Astrocyte (in vitro differentiated cells and primary cell): ENCODE measurements at places on chromosomes 16 and 17.

DNA sequence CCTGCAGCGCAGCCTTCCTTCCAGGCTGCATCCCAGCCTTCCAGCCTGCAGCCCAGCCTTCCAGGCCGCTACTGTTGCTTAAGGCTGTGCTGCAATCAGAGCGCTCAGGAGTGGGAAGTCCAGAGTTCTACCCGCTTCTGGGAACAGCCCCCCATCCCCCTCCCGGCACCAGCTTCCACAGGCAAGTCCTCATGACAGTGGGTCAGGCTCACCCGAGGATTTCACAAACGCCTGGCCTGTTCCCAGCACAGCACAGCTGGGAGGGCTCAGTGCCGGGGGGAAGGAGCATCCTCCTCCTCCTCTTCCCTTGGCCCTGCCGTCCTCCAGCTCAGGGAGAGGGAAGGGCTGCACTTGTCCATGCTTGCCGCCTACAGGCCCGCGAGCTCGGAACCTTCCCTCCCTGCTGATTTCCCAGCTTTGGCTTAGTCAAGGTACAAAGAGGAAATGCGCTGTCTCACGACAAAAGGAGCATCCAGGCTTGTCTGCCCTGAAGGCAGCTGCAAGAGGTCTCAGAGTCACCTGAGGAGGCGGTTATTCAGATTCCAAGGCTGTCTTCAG is 8.3 kb downstream of the SOCS3 start:
- DNase-seq: peak; percentile 91

- no peak for DNase-seq
Measured at GRCh38 chr16:75337430-75337829, 86.0 kb upstream of the BCAR1 start.

- no peak for DNase-seq
Measured at GRCh38 chr16:7653746-7654461, 321.3 kb downstream of the RBFOX1 start.

DNA sequence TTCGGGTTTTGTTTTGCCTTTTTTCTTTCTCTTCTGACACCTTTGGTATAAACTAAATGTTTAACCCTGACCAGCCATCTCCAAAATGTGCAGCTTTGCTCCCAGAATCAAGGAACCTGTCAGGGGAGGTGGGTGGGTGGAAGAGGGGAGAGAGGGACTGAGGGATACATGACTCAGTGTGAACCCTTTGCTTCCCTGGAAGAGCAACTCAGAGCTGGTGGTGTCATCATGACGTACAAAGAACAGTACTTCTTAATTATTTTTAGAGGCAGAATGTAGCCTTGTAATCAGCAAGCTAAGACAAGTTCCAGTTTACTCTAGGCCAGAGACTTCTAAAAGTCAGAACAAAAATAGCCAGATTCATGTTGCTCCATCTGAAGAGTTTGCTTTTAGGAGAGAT is 119.6 kb upstream of the HAS3 start:
- peak; percentile 83 for DNase-seq

DNA sequence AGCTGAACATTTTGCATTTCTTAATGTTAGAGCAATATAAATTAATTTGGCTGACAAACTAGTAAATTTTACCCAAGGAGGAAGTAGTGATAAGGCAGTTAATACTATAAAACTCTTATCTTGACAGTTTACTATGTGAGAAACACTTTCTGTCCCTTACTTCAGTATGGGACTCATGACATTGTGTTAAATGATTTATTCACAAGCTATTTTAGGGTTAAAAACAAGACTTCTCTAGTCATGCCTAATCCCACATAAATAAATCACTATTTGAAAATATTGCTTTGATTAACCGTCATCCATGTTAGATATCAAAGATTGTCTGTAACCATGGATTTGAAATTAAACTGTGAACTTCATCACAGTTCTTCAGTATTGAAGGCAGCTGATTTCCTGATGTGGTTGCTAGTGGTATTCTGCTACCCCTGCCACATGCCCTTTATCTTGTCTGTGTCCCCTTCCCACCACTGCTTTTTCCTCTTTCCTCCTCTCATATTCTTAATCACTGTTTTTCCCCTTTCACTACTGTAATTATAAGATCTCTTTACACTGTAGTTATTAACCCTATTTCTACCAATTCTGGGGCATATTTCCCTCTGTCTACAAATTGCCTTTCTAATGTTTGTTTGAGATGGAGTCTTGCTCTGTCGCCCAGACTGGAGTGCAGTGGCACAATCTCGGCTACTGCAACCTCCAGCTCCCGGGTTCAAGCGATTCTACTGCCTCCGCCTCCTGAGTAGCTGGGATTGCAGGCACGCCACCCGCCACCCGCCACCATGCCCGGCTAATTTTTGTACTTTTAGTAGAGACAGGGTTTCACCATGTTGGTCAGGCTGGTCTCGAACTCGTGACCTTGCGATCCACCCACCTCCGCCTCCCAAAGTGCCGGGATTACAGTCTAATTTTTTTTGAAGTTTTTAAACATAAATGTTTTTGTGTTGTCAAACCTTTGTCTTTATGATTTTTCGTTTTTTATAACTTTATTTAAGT is 95.6 kb downstream of the STXBP4 start:
- DNase-seq: no peak

- no peak for DNase-seq
Measured at GRCh38 chr17:8793649-8794048, 5.5 kb downstream of the MFSD6L start.

DNA sequence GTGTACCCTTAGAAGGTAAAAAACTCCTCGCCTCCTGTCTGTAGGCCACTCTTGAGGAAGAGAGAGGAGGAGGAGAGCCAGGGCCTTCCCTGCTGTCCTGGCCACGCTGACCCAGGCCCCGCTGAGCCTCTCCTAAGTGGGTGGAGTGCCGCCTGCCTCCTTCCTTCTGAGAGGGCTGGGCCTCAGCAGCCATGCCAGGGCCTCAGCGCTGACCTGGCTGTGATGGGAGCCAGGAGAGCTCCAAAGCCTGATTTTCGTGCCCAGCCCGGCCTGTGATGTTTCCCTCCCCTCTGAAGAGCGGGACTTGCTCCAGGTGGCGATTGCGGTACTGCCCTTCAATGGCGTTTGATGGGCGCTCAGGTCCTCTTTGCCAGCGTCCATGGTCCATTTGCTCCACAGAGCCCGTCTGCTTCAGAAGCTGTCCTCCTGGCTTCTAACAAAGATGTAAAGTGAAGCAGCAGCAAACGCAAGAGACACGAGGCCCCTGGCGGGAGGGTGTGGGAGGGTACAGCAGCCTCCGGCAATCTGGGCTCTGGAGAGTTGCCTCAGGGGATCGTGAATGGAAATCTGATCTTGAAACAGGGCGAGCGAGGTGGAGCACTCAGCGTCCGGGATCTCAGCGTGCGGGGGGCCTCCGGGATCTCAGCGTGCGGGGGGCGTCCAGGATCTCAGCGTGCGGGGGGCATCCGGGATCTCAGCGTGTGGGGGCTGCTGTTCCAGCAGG is 93.5 kb downstream of the NPIPB11 start:
- no peak for DNase-seq

- no peak for DNase-seq
Measured at GRCh38 chr16:66754819-66755218, 3.4 kb upstream of the DYNC1LI2 start.

GRCh38 chr17:44257815-44258760 is 9.8 kb downstream of the SLC4A1 start:
- no peak for DNase-seq

DNA sequence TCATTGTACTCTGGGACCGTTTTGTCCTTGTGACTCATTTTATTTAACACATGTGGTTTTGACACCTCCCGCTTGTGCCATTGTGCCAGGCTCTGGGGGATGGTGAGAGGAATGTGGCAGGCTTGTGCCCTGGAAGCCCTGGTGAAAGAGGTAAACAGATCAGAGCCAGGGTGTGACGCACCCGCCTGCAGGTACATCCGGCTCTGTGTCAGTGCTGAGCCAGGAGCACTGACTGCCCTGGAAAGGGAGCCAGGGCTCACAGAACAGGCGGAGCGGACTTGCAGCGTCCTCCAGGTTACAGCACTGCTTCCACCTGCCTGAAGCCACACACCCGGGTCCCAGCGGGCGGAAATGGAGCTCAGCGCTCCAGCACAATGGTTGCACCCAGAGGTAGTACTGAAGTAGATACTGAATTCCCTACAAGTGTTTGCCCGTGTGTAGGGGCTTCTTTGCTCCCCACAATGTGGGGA is 30.6 kb downstream of the CDRT15 start:
- no peak for DNase-seq

DNA sequence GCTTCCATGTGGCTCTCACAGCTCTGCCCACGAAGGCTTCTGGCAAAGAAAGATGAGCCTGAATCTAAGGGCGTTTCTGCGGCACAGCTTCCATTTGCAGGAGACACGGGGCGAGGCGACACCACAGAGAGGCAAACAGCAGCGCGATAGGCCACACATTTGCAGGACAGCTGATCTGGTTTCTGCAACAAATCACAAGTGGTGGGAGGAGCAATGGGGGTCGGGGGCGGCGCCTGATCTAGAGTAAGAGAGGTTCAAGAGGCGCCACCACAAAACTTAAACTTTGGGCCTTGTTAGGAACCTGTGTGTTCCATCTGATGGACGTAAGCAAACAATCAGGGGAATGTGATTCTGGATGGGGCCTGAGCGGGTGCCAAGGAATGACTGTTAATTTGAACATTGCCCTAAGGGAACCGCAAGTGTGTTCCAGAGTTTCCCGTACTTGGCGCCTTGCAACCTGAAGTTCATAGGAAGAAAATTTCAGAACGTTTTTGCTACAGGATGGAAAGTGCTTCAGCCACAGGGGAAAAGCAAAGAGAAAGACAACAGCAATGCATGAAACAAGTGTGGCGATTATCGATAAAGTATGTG is 18.9 kb upstream of the ENPP7 start:
- DNase-seq: no peak

- DNase-seq: no peak
Measured at GRCh38 chr16:8694795-8695728, 20.6 kb downstream of the ABAT start.

GRCh38 chr16:20675488-20676267 is 21.8 kb downstream of the ACSM1 start:
- DNase-seq: no peak

- DNase-seq: no peak
Measured at GRCh38 chr16:73066927-73067670, 19.2 kb upstream of the ZFHX3 start.

GRCh38 chr16:19291475-19291874 is 5.9 kb downstream of the CLEC19A start:
- DNase-seq: peak; percentile 4

DNA sequence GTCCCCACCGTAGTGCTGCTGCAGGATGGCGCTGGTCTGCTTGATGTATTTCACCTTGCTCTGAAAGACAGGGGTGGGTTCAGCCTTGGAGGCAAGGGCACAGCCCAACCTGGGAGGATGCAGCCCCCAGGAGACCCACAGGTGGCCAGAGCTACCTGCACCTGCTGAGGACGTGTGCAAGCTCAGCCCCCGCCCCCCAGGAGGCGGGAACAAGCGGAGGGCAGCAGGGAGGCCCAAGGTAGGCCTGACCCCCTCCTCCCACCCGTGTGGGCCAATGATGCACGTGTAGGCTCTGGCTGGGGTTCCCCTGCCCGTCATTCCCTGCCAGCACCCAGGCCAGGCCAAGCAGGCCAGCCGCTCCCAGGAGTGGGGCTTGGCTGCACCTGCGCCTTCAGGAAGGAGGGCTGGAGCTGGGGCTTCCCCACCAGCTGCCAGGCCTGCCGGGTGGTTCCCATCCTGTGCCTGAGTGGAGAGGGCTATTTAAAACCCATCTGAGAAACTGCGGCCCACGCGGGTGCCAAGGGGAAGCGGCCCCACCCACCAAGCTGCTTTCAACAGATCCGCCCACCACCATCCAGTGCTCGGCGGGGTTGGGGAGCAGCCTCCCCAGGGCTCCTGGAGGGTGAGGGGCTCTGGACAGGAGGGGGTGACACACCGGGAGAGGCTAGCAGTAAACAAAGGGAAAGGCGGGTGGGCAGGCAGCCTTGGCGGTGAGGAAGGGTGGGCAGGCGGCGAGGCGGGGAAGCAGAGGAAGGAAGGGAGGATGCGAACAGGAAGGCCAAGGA is 3.8 kb downstream of the NTHL1 start:
- DNase-seq: no peak

DNA sequence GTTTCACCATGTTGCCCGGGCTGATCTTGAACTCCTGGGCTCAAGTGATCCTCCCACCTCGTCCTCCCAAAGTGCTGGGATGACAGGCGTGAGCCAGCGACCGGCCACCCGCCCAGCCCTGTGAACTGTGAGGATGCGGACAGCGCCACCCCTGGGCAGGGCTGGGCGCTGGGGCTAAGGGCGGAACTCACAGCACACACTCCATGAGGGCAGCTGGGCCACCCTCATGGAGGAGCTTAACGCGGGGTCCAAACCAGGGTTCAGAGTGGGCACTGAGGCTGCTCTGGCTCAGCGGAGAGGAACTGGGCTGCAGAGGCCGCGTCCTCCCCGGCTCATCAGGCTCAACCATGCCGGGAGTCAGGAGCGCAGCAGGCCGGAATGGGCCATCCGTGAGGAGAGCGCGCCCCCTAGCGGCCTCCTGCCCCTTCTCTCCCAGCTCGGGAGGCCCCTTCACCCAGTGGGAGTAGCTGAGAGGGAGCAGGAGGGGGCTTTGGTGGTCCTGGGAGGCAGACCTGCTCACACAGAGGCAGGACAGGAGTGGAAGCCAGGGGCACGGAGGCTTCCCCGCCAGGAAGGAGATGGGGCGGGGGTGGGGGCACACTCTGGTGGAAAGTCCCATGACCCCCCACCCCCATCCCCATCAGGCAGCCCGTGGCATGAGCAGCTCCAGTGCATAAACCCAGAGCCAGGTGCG is 13.8 kb downstream of the CORO7 start:
- no peak for DNase-seq

GRCh38 chr17:43430936-43431713 is 32.3 kb downstream of the ARL4D start:
- DNase-seq: no peak

- DNase-seq: no peak
Measured at GRCh38 chr16:84323606-84324005, 28.9 kb downstream of the WFDC1 start.

- DNase-seq: peak; percentile 23
Measured at GRCh38 chr16:6016530-6017184, 919.1 kb upstream of the EEF2KMT start.

DNA sequence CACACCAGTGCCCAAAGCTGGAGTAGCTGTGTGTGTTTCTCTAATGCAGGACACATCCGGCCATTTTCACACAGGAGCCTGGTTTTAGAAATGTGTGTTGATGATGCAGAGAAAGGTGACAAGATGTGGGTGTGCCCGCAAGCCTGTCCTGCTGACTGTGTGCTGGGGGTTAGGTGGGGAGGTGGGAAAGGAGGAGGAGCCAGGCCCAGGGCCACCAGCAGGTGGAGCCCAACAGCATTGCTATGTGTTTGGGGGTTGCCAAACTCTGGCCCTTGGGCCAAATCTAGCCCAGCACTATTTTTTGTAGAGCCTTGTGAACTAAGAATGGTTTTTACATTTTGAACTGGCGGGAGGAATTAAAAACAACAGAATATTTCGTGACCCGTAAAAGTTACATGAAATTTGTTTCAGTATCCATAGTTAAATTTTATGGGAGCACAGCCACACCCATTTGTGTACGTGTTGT is 61.7 kb upstream of the LGALS9 start:
- DNase-seq: no peak

- DNase-seq: no peak
Measured at GRCh38 chr17:44952946-44953475, 5.4 kb upstream of the KIF18B start.

DNA sequence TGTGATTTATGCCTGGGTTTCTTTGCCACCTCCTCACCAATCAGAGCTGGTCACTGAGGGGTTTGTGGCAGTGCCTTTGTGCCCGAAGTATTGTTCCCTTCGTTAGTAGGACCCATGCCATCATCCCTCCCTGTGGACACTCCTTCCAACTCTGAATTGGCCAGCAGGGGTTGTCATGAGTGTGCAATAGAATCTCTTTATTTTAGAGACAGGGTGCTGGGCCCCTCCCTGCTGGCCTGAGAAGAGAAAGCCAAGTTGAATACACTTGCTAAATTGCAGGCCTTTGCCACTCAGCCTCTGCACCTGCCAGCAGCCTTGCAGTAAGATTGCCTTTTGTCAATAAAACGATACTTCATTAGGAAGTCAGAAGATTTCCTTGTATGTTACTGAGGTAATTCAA is 40.7 kb upstream of the SLC12A3 start:
- no peak for DNase-seq
